ENCODE measurements at places on chromosomes 6 and 20.

DNA sequence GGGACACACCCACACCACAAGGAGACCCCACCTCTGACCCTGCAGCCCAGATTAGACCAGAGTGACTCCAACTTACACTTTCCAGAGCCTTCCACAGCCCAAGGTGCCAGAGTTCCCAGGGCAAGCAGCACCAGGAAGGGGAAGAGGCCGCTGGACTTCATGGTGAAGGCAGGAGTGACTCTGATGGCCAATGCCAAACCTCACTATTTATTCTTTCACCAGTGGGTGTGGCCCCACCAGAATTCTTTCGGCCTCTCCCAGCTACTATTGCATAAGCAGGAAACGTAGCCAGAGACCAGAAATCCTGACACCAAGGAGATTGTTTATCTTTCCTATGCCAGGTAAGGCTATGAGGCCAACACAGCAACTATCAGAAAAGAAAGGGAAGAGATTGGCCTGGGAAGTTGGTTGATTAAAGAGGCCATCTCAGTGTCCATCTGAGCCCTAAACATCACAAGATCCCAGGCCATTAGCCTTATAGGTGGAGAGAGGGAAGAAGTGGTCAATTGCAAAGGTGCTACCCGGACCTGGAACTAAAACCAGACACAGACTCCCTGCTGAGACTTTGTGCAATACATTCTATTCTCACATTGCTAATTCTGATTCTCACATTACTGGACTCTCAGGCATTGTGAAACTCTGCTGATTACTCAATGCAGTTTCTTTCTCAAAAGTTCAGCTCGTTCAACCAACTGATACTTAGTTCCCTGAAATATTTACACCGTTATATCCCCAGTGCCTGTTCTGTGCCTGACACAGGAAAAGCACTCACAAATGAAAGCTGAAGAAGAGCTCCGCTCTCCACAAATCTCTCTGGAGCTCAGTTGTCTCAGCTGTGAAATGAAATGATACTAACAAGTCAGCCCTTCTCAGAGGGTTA lies at the start of gene SLPI:
Gene SLPI (minus strand): TSS at position 182 of the 880 bp plus-strand sequence. CDS start 21 bp downstream, at position 161.
- no peak for DNase-seq

DNA sequence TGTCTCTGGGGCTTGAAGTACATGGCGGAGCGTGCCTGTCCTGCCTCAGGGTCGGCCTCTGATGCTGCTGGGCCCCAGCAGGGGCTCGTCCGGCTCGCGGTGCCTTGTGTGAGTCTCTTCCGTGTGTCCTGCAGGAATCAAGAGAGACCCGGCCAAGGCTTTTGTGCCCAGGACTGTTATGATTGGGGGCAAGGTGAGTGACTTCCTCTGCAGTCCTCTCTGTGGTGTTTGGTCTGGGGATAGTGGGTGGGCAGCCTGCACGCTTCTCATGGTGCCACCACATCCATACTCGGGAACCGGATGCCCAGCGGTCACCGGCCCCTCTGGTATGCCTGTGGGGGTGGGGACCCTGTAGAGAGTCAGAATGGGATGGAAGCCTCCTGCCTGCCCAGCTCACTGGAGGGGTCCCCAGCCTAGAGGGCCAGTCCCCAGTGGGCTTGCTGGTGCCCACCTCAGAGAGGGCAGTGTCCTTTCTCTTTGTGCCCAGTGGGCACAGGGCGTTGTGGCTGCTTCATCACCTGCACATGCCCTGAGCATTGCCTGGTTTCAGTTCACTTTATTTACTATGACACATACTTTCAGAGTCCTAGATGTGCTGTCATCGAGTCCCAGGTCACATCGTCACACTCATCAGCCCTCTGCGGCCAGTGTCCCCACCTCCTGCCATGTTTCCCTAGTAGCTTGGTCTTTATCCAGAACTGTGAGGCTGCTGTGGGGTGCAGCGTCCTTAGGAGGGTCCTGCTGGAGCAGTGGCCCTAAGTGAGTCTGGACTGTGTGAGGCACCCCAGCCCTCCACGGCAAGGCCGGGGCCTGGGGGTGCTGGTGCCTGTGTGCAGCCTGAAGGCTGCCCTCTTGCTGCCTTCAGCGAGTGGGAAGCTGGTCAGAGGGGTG lies 40.7 kb downstream of the PYGB start:
- no peak for DNase-seq

GRCh38 chr6:30686009-30686907 lies at the start of gene PPP1R18:
TSS of gene PPP1R18 (minus strand) at chr6:30686645. CDS start at chr6:30686018, 627 bp downstream.
- peak; percentile 89 for DNase-seq

- DNase-seq, result no peak
Measured at GRCh38 chr6:114064862-114065261, 93.9 kb upstream of the HDAC2 start.

- DNase-seq, result no peak
Measured at GRCh38 chr6:150600010-150600300, 270 bp downstream of the PLEKHG1 start.

DNA sequence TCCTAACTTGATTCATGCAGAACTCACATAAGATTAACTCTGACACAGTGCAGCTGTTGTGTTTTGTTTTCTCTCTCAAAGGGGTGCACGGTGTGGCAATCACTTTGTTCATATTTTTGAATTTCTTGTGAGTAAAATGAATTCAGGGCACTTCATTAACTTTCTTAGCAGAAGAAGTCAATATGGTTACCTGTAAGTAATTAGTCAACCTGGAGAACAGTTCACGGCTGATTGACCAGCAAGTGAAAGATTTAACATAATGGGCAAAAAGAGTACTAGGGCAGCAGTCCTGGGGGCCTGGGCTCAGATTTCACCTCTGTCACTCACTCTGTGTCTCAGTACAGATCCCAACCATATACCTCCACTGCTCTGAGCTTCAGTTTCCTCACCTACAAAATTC lies 102.4 kb upstream of the SPTLC3 start:
- no peak for DNase-seq

GRCh38 chr6:21588481-21589351 lies 4.8 kb upstream of the SOX4 start:
- peak; percentile 70 for DNase-seq
